ENCODE measurements at places on chromosomes 11 and 22. TPM values are rescaled to one million over a fixed set of nuclear protein-coding genes. Genes with fewer than 3 reads are reported as not detected.
A peak's percentile ranks its signal among the peaks of the same experiment; 100 is the strongest.

Gene PTPRCAP
- total RNA-seq, result 0.73 TPM

Gene STK33
- total RNA-seq, result 22.6 TPM

Gene TPBGL
- not detected for total RNA-seq

Gene CCDC81
- total RNA-seq, result 1.3 TPM

Gene CDCA5
- total RNA-seq, result 25.9 TPM

DNA sequence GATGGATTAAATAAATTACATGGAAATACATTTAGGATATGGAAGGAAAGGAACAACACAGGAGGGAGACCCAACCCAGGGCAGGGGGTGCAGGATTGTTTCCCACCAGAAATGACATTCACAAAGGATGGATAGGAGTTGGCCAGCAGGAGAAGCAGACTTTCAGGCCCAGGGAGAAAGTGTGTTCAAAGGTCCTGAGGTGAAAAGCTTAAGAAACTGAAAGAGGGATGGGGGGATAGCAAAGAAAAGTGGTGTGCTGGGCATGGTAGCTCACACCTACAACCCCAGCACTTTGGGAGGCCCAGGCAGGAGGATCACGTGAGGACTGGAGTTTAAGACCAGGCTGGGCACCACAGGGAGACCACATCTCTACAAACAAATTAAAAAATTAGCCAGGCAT, 16.6 kb upstream of the ADA2 start:
- no peak overlapping the region for H3K4me3 ChIP-seq
- H3K27me3 ChIP-seq, result peaks cover 26% of the 10 kb centered on the region
- no peak for DNase-seq
- no peaks in the 10 kb centered on the region for H3K36me3 ChIP-seq
- peak overlapping the region; percentile 59 for H3K27ac ChIP-seq

DNA sequence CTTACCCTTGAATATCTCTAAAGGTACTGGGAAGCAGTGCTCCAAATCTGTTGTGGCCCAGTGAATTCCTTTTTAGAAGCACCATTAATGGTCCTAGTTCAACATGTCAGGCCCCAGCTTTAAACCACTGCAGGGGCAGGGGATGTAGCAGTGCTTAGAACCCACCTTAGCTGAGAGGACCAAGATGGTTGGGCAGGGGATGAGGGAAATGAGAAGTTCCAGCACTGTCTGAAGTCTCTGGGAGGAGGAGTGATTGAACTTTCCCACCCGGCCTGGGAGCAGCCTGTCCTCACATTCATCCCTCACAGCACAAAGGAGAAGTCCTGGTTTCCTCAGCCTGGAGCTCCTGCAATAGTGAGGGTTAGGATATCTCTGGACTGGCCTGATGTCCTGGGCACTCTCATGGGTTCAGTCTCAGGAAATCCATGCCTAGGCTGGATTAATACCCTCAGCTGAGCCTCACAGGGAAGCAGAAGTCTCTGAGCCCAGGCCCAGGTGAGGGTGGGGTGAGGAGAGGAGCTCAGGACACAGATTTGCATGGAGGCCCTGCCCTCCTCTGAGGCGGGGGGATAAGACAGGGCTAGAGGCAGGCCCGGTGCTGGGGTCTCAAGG, 28.6 kb upstream of the PRAME start:
- no peaks in the 10 kb centered on the region for H3K4me1 ChIP-seq
- H3K4me3 ChIP-seq, result no peak overlapping the region
- no peak for DNase-seq
- peaks cover 81% of the 10 kb centered on the region for H3K27me3 ChIP-seq

GRCh38 chr22:28148816-28149465, 229.9 kb upstream of the PITPNB start:
- H3K4me1 ChIP-seq, result peaks cover 2% of the 10 kb centered on the region
- no peaks in the 10 kb centered on the region for H3K27me3 ChIP-seq

DNA sequence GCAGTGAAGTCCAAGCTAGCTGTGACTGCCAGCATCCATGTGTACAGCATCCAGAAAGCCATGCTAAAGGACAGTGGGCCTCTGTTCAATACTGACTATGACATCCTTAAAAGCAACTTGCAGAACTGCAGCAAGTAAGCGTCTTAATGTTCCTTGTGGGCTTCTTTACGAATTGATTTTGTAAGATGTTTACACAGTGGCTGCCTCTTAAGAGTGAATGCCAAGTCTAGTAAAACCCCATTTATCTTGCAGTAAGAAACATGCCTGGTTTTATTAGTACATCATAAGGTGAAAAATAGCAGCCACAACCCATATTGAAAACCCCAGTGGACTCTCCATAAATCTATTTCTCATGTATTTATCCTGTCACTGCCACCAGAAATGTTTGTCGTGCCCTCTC, 20.5 kb downstream of the POLD3 start:
- H3K36me3 ChIP-seq, result peaks cover 10% of the 10 kb centered on the region
- H3K4me3 ChIP-seq, result no peak overlapping the region
- no peaks in the 10 kb centered on the region for H3K4me1 ChIP-seq
- no peaks in the 10 kb centered on the region for H3K27me3 ChIP-seq
- H3K27ac ChIP-seq, result no peak overlapping the region

GRCh38 chr22:31891366-31892079, 52.8 kb upstream of the YWHAH start:
- no peaks in the 10 kb centered on the region for H3K27me3 ChIP-seq
- peaks cover 5% of the 10 kb centered on the region for H3K4me1 ChIP-seq
- no peak for DNase-seq
- peak overlapping the region; percentile 5 for H3K27ac ChIP-seq
- peaks cover 9% of the 10 kb centered on the region for H3K36me3 ChIP-seq

GRCh38 chr11:134374171-134374570, 37.9 kb downstream of the B3GAT1 start:
- no peaks in the 10 kb centered on the region for H3K4me1 ChIP-seq
- no peak overlapping the region for H3K4me3 ChIP-seq
- H3K27ac ChIP-seq, result no peak overlapping the region
- H3K36me3 ChIP-seq, result no peaks in the 10 kb centered on the region
- no peak for DNase-seq
- no peaks in the 10 kb centered on the region for H3K27me3 ChIP-seq

DNA sequence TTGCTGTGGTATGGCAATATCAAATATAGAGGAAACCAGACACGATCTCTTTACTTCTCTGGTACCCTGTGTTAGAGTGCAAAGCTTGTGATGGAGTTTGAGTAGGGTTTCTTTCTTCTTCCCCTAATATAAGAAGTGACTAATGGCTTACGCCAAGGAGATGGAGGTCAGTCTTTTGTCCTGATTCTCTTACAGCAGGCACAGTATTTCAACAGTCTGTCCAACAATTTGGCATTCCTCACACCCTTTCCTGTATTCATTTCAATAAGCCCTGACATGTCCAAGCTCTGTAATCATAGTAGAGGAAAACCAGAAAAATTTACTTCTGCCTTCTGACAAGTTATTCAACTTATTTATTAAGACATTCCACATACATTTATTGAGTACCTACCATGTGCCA, 546.2 kb downstream of the TMEM135 start:
- no peak overlapping the region for H3K4me3 ChIP-seq
- no peak for DNase-seq
- no peak overlapping the region for H3K27ac ChIP-seq
- H3K27me3 ChIP-seq, result no peaks in the 10 kb centered on the region

GRCh38 chr22:25390297-25391240, 171.1 kb downstream of the CRYBB2 start:
- DNase-seq, result no peak
- H3K4me3 ChIP-seq, result no peak overlapping the region
- peaks cover 17% of the 10 kb centered on the region for H3K4me1 ChIP-seq
- no peaks in the 10 kb centered on the region for H3K27me3 ChIP-seq
- H3K27ac ChIP-seq, result no peak overlapping the region
- no peaks in the 10 kb centered on the region for H3K36me3 ChIP-seq

GRCh38 chr11:124635932-124636331, 13.3 kb downstream of the TBRG1 start:
- H3K27ac ChIP-seq, result no peak overlapping the region
- no peak for DNase-seq
- peaks cover 2% of the 10 kb centered on the region for H3K4me1 ChIP-seq
- no peak overlapping the region for H3K4me3 ChIP-seq

GRCh38 chr22:49303061-49303735, 524.5 kb downstream of the BRD1 start:
- no peak overlapping the region for H3K4me3 ChIP-seq
- no peaks in the 10 kb centered on the region for H3K4me1 ChIP-seq
- H3K27ac ChIP-seq, result no peak overlapping the region
- peak; percentile 3 for DNase-seq

GRCh38 chr11:134332189-134332631, 422 bp downstream of the GLB1L2 start:
- peaks cover 6% of the 10 kb centered on the region for H3K4me1 ChIP-seq
- H3K4me3 ChIP-seq, result peak overlapping the region; percentile 63
- no peaks in the 10 kb centered on the region for H3K36me3 ChIP-seq
- H3K27ac ChIP-seq, result peak overlapping the region; percentile 80
- DNase-seq, result peak; percentile 25
- H3K27me3 ChIP-seq, result peaks cover 59% of the 10 kb centered on the region

DNA sequence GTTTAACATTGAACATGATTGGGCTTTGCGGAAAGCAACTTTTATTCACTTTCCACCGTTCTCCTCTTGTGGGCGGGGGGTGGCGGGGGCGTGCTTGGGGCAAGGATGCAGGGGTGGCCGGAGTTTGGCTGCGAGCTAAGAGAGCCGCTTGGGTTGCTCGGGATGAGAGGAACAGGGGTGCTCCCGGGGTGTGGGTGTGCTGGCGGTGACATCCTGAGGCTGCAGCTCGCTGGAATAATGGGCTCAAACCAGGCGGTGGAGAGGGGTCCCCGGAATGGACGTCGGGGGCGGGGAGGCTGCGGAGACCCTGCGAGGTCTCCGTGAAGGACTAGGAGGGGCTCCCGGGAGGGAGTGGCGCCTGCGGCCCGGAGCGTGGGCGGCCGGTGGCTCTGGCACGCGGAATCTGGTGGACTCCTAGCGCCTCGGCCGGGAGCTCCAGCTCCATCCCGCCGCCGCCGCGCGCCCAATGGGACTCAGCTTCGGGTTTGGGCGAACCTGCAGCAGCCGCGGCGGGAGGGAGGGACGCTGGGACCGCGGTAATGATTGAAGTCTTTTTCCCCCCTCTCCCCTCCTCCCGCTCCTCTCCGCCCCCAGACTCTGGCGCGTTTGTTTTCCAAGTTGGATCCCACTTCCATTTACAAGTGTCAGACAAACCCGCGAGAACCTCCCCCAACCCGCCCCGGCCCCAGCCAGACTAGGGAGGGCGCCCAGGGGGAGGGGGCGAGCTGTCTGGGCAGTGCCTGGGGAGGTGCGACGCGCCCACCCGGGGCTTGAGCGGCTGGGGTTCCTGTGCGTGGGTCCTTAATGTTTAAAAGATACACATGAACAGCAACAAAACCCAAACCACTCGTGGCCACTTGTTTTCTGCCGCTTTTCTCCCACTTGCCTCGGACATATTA, 2.0 kb downstream of the FAT3 start:
- no peaks in the 10 kb centered on the region for H3K36me3 ChIP-seq
- H3K4me3 ChIP-seq, result peak overlapping the region; percentile 80
- DNase-seq, result peak; percentile 26
- peaks cover 61% of the 10 kb centered on the region for H3K27me3 ChIP-seq
- H3K27ac ChIP-seq, result peak overlapping the region; percentile 59

DNA sequence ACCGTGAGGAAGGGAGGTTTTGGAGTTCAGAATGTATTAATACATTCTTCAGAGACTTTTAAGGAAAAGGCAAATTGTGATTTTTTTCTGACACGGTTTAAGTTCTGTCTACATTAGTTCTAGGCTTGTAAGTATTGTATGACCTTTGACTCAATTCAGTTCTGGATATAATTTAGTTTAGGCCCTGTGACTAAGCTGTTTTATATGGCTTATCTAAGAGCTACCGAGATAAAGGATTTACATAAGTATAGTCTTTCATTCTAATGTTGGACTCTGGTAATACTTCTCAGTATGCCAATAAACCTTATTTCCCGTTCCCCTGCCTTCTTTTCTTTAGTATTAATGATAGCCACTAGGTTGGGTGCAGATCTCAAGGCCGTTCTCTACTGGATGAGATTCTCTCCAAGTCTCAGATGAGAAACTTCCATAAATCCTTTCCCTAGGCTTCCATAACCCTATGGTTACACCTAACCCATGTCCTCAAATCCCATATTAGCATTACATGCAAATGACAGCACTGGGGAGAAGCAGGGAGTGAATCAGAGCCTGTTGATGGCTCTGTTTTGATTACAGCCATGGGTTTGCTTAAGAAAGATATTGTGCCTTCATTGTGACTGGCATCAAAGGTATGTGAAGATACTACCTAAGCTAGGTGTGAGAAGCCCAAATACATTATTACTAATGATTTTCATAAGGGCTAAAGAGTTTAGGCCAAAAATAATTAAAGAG, 38.7 kb downstream of the BARX2 start:
- H3K4me3 ChIP-seq, result no peak overlapping the region
- no peaks in the 10 kb centered on the region for H3K36me3 ChIP-seq

DNA sequence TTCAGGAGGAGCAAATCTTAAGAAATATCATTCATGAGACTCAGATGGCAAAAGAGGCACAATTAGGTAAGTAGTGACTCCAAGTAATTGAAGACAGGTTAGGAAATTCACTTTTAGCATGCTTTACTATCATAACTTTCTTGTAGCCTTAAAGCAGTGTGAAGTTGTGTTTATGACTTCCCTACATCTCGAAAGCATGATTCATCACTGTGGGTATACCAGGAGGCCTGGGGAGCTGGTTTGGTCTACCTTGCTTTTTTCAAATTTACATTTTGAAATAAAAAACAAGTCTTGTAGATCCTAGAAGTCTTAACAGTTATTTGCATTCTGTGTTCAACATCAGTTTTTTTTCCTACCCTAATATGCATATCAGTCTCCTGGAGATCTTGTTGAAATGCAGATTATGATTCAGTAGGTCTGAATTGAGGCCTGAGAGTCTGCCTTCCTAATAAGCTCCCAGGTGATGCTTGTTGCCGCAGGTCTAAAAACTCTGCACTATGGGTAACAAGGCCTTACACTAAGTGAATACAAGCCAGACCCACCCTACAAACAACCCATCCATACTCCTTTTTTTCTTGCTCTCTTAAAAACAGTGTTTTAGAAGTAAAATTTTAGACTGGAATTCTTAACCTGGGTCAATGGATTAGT, 41.4 kb downstream of the TTC17 start:
- H3K4me1 ChIP-seq, result no peaks in the 10 kb centered on the region
- no peak overlapping the region for H3K4me3 ChIP-seq
- DNase-seq, result no peak
- no peak overlapping the region for H3K27ac ChIP-seq

DNA sequence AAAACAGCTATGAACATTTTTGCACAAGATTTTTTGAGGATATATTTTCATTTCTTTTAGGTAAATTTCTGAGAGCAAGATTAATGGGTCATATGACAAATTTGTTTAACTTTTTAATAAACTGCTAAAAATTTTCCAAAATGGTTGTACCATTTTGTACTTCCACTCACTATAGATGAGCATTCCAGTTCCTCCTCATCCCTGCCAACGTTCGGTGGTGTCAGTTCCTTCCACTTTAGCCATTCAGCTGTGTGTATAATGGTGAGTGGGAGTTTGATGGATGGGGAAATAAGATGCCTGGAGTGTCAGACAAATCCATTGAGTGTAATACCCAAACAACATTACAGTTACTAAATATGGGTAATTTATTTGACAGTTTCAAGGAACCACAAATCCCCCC, 49.7 kb downstream of the MIAT start:
- H3K27me3 ChIP-seq, result no peaks in the 10 kb centered on the region
- H3K27ac ChIP-seq, result no peak overlapping the region
- no peak overlapping the region for H3K4me3 ChIP-seq
- peaks cover 10% of the 10 kb centered on the region for H3K36me3 ChIP-seq
- DNase-seq, result no peak

- no peaks in the 10 kb centered on the region for H3K36me3 ChIP-seq
- H3K27me3 ChIP-seq, result peaks cover 49% of the 10 kb centered on the region
- no peak overlapping the region for H3K27ac ChIP-seq
- DNase-seq, result no peak
- H3K4me3 ChIP-seq, result no peak overlapping the region
- no peaks in the 10 kb centered on the region for H3K4me1 ChIP-seq
Measured at GRCh38 chr11:132186699-132187098, 816.3 kb downstream of the NTM start.

GRCh38 chr11:2968341-2968900, 23.7 kb downstream of the NAP1L4 start:
- H3K4me1 ChIP-seq, result no peaks in the 10 kb centered on the region
- DNase-seq, result no peak
- H3K4me3 ChIP-seq, result no peak overlapping the region
- H3K27me3 ChIP-seq, result no peaks in the 10 kb centered on the region
- H3K27ac ChIP-seq, result no peak overlapping the region

Measured in progenitor cell of endocrine pancreas (in vitro differentiated cells).